Endothelial cell (in vitro differentiated cells): ENCODE measurements at places on chromosomes 3 and 15. TPM values are rescaled to one million over a fixed set of nuclear protein-coding genes. Genes with fewer than 3 reads are reported as not detected.

FAM43A gene
- 33.5 TPM for total RNA-seq

CASR gene
- total RNA-seq, result not detected

- H3K27ac ChIP-seq, result no peak overlapping the region
- H3K4me1 ChIP-seq, result no peaks in the 10 kb centered on the region
- no peaks in the 10 kb centered on the region for H3K36me3 ChIP-seq
- DNase-seq, result no peak
Observed at GRCh38 chr3:106675451-106675850, 701.8 kb upstream of the CCDC54 start.

GHSR gene
- total RNA-seq, result not detected

DNA sequence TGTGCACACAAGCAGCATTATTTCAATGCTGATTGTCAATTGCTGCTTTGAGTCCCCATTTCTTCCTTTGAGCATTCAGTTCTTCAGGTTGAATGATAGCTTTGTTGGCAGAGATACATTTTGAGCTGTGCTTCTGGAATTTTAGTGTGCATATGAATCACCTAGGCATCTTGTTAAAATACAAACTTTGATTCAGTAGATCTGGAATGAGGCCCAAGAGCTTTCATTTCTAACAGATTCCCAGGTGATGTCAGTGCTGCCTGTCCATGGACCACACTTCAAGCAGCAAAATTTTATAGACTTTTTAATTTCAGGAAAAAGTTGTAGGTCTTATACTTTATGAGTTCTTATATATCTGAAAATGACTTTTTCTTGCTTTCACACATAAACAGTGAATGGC lies 131.1 kb downstream of the ADAMTSL3 start:
- peaks cover 16% of the 10 kb centered on the region for H3K4me1 ChIP-seq
- H3K36me3 ChIP-seq, result no peaks in the 10 kb centered on the region
- no peaks in the 10 kb centered on the region for H3K27me3 ChIP-seq
- DNase-seq, result no peak
- no peak overlapping the region for H3K4me3 ChIP-seq
- H3K27ac ChIP-seq, result no peak overlapping the region

- DNase-seq, result no peak
Observed at GRCh38 chr3:123332124-123332641, 116.7 kb downstream of the ADCY5 start.

GRCh38 chr3:186216900-186217819 lies 108.3 kb upstream of the ETV5 start:
- peaks cover 2% of the 10 kb centered on the region for H3K27me3 ChIP-seq
- H3K4me1 ChIP-seq, result peaks cover 6% of the 10 kb centered on the region
- DNase-seq, result no peak
- no peaks in the 10 kb centered on the region for H3K36me3 ChIP-seq
- no peak overlapping the region for H3K4me3 ChIP-seq
- H3K27ac ChIP-seq, result no peak overlapping the region

- H3K36me3 ChIP-seq, result peaks cover 3% of the 10 kb centered on the region
- no peak overlapping the region for H3K4me3 ChIP-seq
- H3K4me1 ChIP-seq, result no peaks in the 10 kb centered on the region
- H3K27me3 ChIP-seq, result no peaks in the 10 kb centered on the region
- H3K27ac ChIP-seq, result no peak overlapping the region
Observed at GRCh38 chr3:20462723-20463122, 276.7 kb upstream of the SGO1 start.

KLHL40 gene
- total RNA-seq, result not detected

THSD4 gene
- total RNA-seq, result 0.92 TPM

DNA sequence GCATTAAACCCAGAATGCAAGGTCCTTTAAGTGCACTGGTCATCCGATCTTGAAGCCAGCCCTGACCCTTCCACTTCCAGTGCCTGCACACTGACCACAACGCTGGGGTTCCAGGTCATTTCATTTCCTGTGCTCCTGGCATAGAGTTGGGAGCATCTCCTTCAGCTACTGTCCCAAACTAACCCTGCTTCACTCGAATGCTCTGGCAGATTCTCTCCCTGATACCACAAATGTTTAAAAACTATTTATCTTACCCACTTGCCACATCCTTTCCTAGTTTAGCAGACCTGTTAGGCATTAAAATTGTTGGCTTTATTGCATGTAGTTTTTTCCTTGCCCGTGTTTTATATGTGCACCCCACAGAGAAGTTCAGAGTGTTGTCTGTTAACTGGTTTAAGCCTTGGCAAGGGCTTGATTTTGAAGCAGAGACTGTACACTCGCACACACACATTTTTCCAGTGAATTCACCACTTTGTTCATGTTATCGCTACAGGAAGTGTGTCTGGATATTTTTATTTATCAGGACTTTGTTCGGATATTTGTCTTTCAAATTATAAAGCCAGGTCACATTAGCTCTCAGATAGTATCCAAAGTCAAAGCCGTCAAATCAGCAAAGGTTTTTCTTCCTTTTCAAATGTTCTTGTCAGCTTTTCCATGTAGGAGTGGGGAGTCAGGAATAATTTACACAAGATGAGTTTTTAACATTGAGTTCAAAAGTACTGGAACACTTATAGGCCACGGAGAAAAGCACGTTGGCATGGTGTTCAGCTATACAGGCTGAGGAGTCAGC lies 77.3 kb downstream of the ABI3BP start:
- H3K4me1 ChIP-seq, result no peaks in the 10 kb centered on the region
- H3K36me3 ChIP-seq, result no peaks in the 10 kb centered on the region
- H3K27ac ChIP-seq, result no peak overlapping the region
- DNase-seq, result no peak
- H3K4me3 ChIP-seq, result no peak overlapping the region

DNA sequence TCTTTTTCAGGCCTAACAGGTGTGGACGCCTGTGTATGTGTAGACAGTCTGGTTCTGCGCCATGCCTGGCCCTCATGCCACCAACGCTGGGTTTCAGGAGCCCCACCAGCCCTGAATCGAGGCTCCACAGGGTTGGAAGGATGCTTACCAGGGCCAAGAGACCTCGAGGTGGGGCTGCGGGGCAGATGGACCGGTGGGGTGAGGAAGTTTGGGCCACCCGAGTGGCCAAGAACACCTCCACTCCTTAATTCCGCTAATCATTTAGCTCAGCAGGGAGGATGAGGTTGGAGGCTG lies 6.0 kb upstream of the ONECUT1 start:
- peaks cover 20% of the 10 kb centered on the region for H3K27me3 ChIP-seq
- H3K4me1 ChIP-seq, result peaks cover 18% of the 10 kb centered on the region
- no peaks in the 10 kb centered on the region for H3K36me3 ChIP-seq
- no peak for DNase-seq
- no peak overlapping the region for H3K27ac ChIP-seq

RHCG gene
- total RNA-seq, result not detected

DNA sequence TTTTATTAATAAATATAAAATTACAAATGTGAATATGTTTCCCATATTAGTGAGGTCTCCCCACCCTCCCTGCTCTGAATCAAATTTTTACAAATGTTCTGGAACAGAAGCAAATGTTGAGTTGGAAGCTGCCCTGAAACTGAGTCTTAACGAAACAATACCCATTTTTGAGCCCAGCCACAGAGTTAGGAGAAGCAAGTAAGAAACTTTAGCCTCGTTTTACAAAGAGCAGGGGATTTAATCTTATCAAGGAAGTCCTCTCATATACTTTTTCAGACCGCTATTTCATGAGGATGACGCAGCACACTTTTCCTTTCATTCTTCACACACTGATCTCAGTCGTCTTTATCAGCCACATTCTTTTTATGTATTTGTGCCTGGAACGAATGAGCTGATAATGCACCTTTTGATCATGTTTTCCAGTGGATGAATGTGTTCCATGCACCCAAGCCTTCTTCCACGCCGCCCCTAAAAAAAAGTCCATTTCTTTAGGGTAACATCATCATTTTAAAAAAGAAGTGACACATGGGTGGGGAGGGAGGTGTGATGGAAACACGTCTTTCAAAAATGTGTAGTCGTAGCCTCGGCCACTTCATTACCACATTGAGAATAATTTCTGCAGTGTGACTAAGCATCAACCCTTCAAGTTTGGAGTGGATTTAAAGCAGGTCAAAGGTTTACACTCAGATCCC lies 48.1 kb downstream of the SETMAR start:
- no peak for DNase-seq
- no peak overlapping the region for H3K27ac ChIP-seq
- peaks cover 3% of the 10 kb centered on the region for H3K4me1 ChIP-seq
- H3K4me3 ChIP-seq, result no peak overlapping the region

GRCh38 chr3:110933821-110934426 lies 137.7 kb upstream of the NECTIN3 start:
- no peaks in the 10 kb centered on the region for H3K27me3 ChIP-seq
- no peak overlapping the region for H3K4me3 ChIP-seq
- H3K27ac ChIP-seq, result no peak overlapping the region

DNA sequence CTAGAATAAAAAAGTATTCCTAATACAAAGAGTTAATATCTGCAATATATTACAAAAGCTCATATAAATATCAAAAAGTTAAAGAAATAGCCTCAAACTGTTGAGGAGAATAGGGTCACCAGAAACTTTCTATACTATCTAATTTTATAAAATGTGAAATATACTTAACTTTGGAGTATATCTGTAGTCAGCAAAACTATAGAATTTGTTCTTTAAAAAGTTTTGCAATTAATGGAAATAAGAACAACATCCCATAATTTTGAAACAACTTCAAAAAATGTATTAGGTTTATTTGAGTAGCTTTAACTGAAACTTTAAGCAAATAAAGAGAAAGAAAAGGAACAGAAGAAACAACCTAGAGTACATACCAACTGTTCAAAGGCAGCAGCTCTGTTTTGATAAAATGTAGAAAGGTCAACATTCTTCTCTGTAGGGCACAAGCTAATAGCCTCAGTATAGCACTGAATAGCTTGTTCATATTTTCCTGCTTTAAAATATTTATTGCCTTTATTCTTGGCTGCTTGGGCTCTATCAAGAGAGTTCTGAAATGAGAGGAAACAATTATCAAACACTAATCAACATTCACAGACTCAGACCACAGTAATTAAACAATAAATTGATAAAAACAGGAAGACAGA lies 14.3 kb downstream of the TOMM70 start:
- H3K27ac ChIP-seq, result no peak overlapping the region
- H3K36me3 ChIP-seq, result peaks cover 18% of the 10 kb centered on the region
- H3K4me1 ChIP-seq, result no peaks in the 10 kb centered on the region

HHATL gene
- total RNA-seq, result not detected

DNA sequence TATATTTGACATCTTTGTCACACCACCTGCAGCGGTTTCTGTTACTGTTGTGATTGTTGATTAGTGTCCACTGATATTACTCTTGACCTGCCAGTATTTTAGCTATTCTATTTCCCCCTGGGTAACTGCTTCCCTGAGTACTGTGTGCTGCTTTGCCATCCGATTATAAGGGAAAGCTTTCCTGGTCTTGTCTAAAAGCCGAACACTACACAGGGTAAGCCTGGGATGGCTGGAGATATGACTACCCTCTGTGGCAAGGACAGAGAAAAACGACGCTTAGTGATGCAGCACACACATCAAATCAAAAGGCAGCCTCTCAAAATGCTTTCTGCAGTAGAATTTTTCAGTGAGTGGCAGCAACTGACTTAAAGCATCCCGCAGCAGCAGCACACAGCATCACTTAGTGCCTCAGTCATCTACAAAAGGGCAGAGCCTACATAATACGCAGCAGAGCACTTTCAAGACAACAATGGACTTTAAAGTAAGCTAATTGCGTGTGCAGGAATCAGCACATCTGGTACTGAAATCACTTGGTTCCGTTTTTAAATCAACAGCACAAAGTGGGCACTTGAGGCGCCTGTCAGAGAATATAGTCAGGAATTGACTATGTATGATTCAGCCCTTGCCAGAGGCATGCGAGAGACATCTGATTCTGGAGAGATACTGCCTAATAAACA lies 656.3 kb upstream of the TGFBR2 start:
- no peaks in the 10 kb centered on the region for H3K36me3 ChIP-seq
- no peak overlapping the region for H3K4me3 ChIP-seq
- H3K27me3 ChIP-seq, result no peaks in the 10 kb centered on the region

C3orf85 gene
- total RNA-seq, result not detected

UBA3 gene
- total RNA-seq, result 58.9 TPM

GPR62 gene
- total RNA-seq, result not detected

GRCh38 chr3:54819946-54820345 lies 107.9 kb downstream of the LRTM1 start:
- no peaks in the 10 kb centered on the region for H3K36me3 ChIP-seq
- peaks cover 3% of the 10 kb centered on the region for H3K4me1 ChIP-seq
- DNase-seq, result no peak

DNA sequence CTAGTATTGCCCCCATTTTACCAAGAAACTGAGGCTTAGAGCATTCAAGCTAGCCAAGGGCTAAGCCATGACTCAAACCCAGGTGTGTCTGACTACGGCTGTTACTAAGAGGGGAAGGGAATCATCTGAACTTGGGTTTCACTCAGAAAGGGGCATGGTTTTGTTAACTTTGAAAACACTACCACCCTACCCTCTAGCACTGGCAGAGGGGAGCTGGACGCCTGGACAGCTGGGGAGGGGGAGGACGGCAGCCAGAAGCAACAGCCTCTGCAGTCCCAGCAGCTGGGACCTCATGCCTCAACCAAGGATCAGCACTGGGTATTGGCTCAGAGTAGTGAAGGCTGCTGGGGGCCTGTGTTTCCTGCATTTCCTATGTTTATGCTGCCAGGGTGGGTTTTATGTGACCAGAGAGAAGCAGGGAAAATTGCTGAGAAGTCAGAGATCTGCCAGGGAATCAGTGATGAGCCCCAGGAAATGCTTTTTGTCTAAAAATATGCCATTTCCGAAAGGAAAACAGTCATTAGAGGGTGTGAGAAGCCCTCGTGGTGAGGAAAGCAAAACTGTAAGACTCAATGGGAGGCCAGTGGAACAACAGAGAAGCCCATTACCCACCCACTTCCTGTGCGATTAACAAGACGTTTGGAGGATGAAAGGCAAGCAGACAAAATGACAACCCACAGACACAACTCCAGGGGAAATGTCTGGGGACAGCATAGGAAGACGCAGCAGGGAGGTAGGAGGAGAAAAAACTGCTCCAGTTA lies 41.2 kb downstream of the LIPC start:
- DNase-seq, result no peak
- H3K4me1 ChIP-seq, result peaks cover 39% of the 10 kb centered on the region
- H3K36me3 ChIP-seq, result no peaks in the 10 kb centered on the region
- H3K27ac ChIP-seq, result peak overlapping the region; percentile 42
- peaks cover 6% of the 10 kb centered on the region for H3K27me3 ChIP-seq

CPNE9 gene
- 0.31 TPM for total RNA-seq

DNA sequence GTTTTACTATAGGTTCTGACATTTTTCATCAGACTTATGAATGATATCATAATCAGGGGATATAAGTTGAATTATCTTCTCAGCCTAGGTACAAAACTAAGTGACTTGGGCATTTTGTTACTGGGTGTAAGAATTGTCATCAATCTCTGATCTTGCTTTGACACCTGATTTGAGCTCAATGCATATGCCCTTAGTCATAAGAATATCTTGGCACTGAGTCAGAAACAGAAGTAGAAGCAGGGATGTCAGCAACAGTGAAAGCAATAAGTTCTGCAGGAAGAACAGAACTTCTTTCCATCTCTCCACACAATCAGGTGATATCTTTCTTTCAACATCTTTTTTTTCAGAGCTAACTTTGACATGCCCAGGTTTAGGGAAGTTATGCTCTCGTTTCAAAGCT lies 14.6 kb downstream of the SLITRK3 start:
- no peaks in the 10 kb centered on the region for H3K36me3 ChIP-seq
- no peaks in the 10 kb centered on the region for H3K27me3 ChIP-seq
- no peak overlapping the region for H3K27ac ChIP-seq
- peaks cover 6% of the 10 kb centered on the region for H3K4me1 ChIP-seq
- DNase-seq, result no peak
- H3K4me3 ChIP-seq, result no peak overlapping the region

PDIA5 gene
- 32.8 TPM for total RNA-seq

GRCh38 chr15:67551207-67551743 lies 8.8 kb downstream of the MAP2K5 start:
- H3K4me1 ChIP-seq, result no peaks in the 10 kb centered on the region
- peaks cover 6% of the 10 kb centered on the region for H3K36me3 ChIP-seq
- DNase-seq, result no peak
- no peak overlapping the region for H3K4me3 ChIP-seq
- H3K27ac ChIP-seq, result no peak overlapping the region

CCDC71 gene
- 24.8 TPM for total RNA-seq
